ENCODE measurements at places on chromosomes 1 and 21.

DNA sequence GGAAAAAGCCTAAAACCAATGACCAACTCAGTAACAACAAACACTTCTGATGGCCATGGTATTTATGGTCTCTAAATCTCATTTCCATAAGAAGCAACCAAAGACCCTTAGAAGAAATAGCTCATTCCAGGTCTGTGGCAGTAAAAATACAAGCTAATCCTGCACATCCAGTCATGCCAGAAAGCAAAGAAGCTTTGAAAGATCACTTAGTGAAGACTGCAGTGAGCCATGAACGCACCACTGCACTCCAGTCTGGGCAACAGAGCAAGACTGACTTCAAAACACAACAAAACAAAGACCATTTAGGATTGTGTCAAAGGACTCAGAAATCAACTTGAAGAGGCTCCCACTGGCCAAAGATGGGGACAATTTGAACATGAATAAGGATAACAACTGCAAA is 18.4 kb upstream of the ELK4 start:
- no peak for DNase-seq

DNA sequence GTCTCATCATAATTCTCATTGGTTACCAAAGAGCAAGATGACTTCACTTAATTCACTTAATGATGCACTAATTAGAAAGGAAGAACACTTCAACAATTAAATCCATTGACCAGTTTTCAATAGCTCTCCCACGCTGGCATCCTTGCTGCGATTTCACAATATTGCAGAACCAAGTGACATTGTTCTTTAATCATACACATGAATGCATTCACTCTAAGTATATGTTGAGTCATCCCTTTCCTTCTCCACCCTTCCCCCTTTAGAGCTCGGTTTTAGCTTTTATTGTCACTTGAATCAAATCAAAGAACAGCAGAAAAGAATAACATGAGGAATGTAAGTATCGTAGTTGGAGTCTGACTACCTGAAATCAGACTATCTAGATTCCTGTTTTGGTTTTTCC is 233.6 kb upstream of the FMN2 start:
- no peak for DNase-seq

DNA sequence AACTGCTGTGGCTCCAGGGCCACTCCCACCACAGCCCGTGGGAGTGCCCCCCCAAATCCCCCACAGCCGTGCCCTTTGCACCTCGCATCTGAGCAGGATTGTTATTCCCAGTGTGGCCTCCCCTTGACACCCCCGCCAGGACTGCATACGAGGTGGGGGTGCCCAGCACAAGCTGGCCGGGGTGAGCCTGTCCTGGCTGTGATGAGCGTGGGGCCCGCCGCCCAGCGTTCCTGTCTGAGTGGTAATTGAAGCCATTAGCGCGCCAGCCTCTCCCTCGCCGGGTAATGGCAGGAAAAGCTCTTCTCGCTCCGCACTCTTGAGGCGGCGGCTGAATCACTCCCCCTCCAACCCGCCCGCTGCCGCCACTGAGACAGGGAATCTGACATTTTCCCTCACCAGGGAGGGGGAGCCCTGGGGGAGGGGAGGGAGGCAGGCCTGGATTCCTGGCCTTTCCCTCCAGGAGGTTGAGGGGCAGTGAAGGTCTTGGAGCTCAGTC is 27.7 kb downstream of the PTPRF start:
- DNase-seq = no peak

GRCh38 chr1:46180082-46180616 is 3.9 kb upstream of the P3R3URF start:
- DNase-seq = no peak

GRCh38 chr1:53608071-53608470 is 130.9 kb downstream of the GLIS1 start:
- DNase-seq = no peak

DNA sequence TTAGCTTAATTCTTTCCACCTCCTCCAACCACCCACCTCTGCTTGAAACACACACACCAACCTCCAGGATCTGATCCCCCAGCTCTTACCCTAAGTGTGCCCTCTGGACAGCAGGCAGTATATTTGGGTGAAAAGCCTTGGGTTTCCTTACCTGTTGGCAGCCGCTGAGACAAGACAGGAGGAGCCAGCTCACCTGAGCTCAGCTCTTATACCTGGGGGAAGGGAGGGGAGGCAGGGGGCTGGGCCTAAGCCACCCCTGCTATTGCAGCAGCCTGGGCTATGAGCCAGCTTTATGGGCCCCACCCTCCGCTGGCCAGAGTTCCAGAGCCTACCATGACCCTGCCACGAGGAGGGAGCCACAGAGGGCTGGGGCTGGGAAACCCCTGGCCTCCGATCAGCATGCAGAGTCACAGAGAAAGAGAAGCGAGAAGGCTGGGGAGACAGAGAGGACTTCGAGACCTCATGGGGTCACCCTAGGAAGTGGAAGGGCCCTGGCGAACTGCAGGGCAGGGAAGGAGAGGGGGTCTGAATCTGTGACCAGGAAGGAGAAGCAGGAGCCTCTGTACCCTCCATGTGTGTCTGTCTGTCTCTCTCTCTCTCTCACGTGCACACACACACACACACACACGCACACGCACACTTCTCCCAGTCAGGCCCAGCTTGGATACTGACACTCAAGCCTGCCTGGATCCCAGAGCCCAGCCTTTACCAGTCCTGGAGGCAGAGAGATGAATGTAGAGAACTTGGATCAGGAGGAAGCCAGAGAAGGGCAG is at the start of gene S100A14:
Gene S100A14, minus strand, starts transcription at position 182 of the 773 bp plus-strand sequence. CDS start 467 bp downstream, outside the sequence.
- DNase-seq = no peak

DNA sequence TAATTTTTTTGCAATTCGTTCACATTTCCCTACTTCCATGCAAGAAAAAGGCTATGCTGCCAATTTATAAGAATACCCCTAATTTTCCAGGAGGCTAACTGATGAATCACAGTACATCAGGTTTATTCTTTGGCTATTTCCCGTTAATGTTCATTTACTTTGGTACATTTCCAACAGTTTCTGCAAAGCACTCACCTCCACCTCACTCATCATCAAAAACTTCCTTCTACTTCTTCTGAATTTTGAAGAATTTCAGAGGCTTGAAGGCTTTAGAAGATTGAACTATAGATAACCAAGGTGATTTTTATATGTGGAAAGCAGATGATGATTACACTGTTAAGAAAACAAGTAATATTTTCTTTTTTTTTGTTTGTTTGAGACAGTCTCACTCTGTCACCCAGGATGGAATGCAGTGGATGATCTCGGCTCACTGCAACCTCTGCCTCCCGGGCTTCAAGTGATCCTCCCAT is 60.5 kb upstream of the HP1BP3 start:
- DNase-seq = no peak

DNA sequence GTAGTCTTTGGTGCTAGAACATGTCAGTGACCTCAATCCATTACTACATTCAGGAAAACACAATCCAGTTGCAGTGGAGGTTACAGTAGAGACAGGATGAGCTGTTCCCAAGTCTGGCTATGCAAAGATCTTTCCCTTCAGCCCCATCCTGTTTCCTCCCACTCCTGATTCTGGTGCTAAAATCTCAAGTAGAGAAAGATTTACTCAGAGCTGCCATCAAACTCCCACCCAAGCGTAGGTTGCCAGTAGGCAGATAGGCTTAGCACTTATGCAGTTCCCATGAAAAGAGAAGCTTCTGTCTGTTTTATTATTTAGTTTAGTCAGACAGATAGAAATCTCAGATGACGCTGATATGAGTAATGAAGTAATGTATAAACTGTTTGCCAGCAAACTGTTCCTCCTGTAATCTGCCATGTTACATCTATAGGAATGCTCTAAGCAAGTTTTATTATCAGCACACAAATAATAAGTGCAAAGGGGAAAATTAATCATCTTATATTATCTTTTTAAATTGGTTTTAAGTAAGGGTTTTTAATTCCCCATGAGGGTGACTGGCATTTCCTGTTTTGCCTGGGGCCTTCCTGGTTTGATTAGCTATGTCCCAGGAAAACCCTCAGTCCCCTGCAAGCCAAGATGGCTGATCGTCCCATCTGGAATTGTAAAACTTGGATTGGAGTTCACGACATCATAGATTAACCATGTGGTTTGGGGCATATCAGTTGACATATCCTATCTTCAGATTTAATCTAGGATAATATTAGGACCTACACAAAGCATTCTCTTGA is 188.3 kb upstream of the PALMD start:
- no peak for DNase-seq

DNA sequence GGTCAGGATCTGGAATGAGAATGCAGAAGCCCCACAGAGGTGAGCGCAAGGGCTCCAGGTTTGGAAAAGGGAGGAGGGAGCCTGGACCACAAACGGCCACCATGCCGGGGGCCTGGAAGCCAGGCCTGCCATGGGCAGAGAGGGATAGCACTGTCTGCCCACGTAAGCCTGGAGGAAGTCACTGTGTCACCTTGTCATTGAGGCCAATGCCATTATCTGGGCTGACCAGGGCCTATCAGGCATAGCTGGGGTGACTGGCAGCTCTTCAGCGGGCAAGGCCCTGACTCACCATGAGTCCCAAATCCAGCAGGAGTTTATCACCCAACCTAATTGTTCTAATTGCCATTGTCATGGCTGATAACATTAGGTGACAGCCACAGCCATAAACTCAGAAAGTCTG is 84.6 kb downstream of the MATN1 start:
- DNase-seq = no peak

DNA sequence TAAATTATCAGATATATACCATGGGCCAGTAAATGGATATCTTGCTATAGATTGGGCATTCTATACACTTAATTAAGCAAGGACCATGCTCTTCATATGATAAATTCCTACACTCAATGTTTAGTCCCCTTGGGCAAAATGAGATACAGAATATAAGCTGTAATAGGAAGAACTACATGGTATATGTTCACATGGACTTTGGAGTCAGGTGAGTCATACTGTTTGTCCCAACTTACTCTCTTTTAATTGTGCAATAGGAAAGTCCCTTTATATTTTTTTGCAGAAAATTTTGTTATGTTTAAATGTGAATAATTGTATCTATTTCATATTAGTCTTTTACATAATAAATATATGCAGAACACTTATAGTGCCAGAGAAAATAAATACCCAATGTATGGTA is 820.2 kb upstream of the ADAMTS5 start:
- no peak for DNase-seq

DNA sequence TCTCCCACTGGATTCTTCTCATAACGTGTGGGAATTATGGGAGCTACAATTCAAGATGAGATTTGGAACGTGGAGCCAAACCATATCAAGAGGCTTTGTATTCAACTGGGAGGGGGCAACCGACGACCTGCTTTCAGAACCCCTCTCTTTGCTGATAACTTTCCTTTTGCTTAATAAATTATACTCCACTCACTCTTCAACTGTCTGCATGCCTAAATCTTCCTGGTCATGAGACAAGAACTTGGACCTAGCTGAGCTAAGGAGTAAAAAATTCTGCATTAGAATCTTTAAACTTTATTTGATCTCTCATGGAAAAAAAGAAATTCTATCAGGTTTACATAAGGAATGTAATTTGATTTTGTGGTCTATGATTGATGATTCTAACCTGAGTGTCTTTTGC is 86.7 kb upstream of the CYYR1 start:
- DNase-seq = no peak

DNA sequence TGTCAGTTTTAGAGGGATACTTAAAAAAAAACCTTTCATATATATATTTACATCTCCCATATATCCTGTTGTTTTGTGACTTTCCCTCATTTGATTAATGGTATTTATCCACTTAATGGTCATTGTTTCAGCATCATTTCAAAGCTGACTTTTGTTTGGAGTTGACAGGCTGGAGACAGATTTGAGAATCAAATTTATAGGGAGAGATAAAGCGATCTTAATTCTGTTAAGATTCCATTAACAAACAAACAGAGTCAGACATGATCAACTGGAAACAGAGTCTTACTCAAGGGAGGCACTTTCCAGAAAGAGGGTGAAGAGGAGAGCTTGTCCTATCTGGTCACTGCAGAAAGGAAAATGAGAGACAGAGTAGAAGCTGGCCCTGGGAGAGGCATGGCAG is 283.4 kb downstream of the TTLL7 start:
- DNase-seq = no peak

DNA sequence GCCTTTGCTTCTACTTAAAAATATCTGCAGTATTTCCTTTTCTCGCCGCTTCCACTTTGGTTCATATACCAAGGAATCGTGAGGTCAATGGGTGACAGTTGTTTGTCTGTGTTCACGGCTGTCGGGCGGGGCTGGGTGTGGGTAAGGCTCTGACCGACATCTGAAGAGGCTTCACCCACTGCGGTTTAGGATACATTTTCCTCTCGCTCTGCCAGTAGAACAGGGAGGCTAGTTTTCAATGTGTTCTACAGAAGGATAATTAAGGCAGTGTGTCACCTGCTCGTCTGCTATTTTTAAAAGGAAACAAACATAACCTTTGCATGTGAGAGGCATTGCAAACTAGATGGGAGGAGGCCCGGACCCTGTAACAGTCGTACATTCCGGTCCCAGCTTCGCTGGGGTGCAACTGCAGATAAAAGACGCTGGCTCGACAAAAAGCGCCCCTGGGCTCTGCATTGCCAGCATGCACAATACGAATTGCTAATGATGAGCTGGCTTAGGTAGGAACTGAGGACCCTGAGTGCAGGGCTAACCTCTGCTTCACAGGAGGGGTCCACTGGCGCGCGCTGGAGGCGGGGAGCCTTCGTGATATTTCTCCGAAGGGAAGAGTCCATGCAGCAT is 8.5 kb upstream of the ERG start:
- DNase-seq = no peak

DNA sequence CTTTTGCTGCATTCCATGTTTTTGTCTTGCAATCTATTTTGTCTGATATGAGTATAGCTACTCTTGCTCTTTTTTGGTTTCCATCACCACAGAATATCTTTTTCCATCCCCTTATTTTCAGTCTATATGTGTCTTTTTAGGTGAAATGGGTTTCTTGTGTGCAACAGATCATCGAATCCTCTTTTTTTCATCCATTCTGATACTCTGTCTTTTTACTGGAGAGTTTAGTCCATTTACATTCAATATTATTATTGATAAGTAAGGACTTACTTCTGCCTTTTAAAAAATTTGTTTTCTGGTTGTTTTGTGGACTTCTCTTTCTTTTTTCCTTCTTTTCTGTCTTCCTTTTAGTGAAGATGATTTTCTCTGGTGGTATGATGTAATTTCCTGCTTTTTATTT is 64.6 kb upstream of the CD55 start:
- DNase-seq = no peak

- no peak for DNase-seq
These were observed 135.0 kb downstream of the TGFB2 start for GRCh38 chr1:218480137-218480536.

DNA sequence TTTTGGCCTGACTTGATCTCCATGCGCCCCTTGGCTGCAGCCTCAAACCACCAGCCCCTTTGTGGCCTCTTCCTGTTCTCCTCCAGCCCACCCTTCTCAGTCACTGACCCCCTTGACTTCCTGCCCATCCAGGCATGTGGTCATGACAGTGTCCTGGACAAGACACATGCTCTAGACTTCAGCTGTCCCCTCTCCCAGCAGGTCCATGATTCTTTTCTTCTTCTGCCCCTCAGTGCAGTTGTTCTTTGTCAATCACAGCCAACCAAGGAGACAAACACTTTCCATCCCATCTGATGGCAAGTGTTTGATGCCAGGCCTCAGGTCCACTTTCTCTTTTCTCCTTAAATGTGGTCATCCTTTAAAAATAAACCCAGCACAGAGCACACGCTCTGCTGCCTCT is 49.7 kb downstream of the SYT6 start:
- no peak for DNase-seq

- no peak for DNase-seq
These were observed 41.0 kb downstream of the DNTTIP2 start for GRCh38 chr1:93837961-93838360.
